ENCODE measurements at places on chromosomes 2 and 18.

- DNase-seq: no peak
- no peak overlapping the region for H3K27ac ChIP-seq
- no peak overlapping the region for H3K4me3 ChIP-seq
- no peaks in the 10 kb centered on the region for H3K36me3 ChIP-seq
- no peaks in the 10 kb centered on the region for H3K4me1 ChIP-seq
These were observed 277.3 kb upstream of the FN1 start for GRCh38 chr2:215712871-215713790.

DNA sequence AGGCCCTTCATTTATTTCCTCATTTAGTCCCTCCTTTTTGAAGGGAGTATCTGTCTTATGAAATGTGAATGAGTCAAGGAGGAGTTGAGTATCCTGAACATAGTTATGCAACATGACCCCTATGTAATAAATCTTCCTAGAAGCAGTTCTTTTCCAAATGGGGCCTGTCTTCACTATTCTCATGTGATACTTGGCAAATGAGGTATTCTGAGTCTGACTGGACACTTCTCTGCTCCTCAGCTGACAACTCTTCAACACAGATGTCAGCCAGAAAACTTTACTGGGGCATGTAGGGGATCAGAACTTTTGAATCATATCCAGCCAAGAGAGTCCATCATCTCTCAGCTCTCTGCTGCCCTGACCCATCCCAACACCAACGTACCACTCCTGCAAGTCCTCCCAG is 291.6 kb downstream of the ZNF385B start:
- DNase-seq: no peak
- H3K27ac ChIP-seq: no peak overlapping the region
- H3K4me3 ChIP-seq: no peak overlapping the region
- H3K36me3 ChIP-seq: no peaks in the 10 kb centered on the region
- H3K27me3 ChIP-seq: peaks cover under 1% of the 10 kb centered on the region
- H3K4me1 ChIP-seq: no peaks in the 10 kb centered on the region

DNA sequence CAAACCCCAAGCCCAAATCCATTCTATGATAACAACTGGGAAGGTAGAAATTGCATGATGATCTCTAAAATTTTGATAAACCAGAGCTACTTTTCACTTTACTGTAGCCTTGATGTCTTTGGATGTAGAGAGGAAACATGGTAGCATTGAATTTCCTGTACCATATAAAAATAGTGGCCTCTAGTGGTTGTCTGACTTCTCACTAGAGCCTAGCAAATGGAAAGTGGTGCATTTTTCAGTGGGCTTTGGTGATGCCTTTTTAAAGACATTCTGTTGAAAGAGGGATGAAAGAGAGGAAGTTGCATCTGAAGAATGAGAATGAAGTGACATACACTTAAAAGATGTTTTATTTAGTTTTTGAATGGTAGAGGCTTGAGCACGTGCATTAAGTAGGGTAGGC is 662.2 kb downstream of the XIRP2 start:
- H3K27me3 ChIP-seq: no peaks in the 10 kb centered on the region
- DNase-seq: no peak
- H3K4me1 ChIP-seq: no peaks in the 10 kb centered on the region
- H3K27ac ChIP-seq: no peak overlapping the region
- no peaks in the 10 kb centered on the region for H3K36me3 ChIP-seq

DNA sequence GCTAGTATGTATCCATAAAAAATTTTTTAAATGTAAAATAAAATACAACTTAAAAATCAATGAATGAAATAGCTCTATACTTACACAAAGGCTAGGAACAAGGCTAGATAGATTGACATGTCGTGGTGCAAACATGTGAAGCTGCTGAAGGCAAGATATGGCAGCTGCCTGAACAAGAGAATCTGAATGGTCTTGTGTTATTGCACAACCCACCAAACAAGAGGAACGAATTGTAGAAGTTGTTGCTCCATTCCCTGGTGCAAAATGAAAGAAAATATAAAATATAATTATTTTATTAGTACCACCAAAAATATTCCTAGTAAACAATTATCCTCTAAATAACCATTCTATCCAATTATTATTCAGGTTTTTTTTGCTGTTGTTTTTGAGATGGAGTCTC is 46.4 kb downstream of the HEATR5B start:
- no peak overlapping the region for H3K4me3 ChIP-seq
- no peak for DNase-seq
- no peak overlapping the region for H3K27ac ChIP-seq
- no peaks in the 10 kb centered on the region for H3K27me3 ChIP-seq

DNA sequence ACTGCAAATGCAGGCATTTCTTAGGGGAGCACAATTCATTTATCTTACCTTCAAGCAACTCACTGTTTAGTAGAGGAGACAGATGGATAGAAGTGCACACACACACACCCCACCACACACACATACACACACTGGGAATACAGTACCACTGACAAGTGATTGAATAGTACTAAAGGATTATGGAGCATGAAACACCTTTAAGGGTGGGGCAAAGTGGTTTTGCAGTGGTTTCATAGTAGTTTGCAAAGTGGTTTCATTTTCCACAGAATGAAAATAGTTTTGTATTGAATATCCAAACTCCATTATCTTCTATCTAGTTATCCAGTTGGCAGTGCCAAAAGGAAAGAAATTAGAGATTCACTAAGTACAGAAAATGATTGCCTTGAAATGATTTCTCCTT is 18.9 kb downstream of the KIF5C start:
- H3K27me3 ChIP-seq: peaks cover 8% of the 10 kb centered on the region
- H3K4me1 ChIP-seq: peaks cover 6% of the 10 kb centered on the region
- DNase-seq: no peak

DNA sequence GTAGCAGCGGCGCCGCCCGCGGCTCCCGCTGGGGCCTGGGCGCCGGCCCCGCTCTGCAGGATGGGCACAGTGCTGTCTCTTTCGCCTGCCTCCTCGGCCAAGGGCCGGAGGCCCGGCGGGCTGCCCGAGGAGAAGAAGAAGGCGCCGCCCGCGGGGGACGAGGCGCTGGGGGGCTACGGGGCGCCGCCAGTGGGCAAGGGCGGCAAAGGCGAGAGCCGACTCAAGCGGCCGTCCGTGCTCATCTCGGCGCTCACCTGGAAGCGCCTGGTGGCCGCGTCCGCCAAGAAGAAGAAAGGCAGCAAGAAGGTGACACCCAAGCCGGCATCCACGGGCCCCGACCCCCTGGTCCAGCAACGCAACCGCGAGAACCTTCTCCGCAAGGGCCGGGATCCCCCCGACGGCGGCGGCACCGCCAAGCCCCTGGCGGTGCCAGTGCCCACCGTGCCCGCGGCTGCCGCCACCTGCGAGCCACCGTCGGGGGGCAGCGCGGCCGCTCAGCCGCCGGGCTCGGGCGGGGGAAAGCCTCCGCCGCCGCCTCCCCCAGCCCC is 369 bp downstream of the CDK5R2 start:
- H3K27ac ChIP-seq: no peak overlapping the region
- H3K4me1 ChIP-seq: peaks cover 5% of the 10 kb centered on the region
- DNase-seq: no peak
- peaks cover 71% of the 10 kb centered on the region for H3K27me3 ChIP-seq

DNA sequence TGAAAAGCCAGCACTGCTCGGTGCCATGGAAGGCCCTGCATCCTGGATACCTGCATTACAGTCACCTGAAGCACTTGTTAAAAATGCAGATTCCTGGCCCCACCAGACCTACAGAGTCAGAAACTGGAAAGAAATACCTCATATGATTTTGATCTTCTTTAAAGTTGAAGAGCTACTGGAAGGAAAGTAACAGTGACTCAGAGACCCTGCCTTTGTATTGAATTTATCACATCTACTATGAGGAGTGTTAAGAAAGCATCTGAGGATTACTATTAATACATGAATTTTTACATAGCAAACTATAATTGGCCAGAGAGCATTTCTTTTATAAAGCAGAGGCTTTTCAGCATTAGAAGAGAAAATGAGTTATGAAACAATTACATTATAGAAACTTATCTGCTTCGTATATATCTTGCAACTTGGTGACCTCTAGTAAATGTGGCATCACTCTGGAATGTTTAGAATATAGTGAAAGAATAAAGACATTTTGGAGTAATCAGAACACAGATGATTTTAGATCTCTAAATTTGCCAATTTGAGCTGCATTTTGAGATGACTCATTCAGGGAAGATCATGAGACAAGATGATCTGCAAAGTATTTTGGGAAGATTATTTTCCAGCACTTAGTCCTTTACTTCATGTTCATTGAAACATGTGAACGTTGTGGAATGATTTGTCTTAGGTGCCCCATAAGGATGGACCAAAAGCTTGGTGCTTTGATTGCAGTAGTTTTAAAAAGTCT is 12.2 kb downstream of the PTPRM start:
- no peaks in the 10 kb centered on the region for H3K27me3 ChIP-seq
- no peaks in the 10 kb centered on the region for H3K4me1 ChIP-seq
- H3K27ac ChIP-seq: no peak overlapping the region
- no peak for DNase-seq
- no peak overlapping the region for H3K4me3 ChIP-seq

GRCh38 chr2:164504253-164504652 is 117.0 kb downstream of the GRB14 start:
- no peaks in the 10 kb centered on the region for H3K27me3 ChIP-seq
- no peak overlapping the region for H3K4me3 ChIP-seq
- no peaks in the 10 kb centered on the region for H3K4me1 ChIP-seq

DNA sequence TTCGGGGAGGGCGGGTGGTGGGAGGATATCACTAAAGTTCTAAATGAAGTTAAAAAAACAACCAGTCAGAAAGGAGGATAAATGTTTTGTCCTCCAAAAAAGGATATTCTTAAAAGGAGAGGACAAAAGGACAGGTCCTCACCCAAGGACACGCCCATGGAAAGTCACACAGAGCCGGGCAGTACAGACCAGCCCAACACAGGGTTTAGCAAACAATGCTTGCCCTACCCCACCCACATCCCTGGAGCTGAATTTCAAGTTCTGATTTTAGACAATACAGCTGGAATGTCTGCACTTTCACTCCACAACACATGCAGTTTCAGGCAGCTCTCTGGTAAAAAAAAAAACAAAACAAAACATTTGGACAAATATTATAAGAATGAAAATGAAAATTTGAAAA is 67.9 kb downstream of the SLC9A4 start:
- H3K4me1 ChIP-seq: no peaks in the 10 kb centered on the region
- H3K27ac ChIP-seq: no peak overlapping the region
- H3K36me3 ChIP-seq: no peaks in the 10 kb centered on the region
- H3K4me3 ChIP-seq: no peak overlapping the region

DNA sequence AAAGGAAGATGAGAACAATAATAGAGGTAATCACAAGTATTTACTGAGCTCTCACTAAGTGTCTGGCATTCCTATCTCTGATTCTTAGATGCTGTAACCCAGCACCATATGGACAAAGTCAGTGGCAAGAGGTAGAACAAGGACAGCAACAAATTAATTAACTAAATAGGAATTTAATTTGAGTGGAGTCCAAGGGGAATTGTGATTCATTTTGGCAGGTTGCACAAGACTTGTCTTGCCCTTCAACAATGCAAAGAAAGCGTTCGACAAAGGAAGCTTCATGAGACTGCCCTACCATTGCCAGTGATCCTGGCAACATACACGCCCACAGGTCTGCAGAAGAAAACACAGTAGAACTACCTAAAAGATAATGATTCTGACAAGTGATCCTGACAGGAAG is 221.6 kb downstream of the RBM43 start:
- peaks cover 3% of the 10 kb centered on the region for H3K27me3 ChIP-seq
- H3K4me1 ChIP-seq: no peaks in the 10 kb centered on the region
- no peak overlapping the region for H3K4me3 ChIP-seq
- no peak for DNase-seq
- H3K27ac ChIP-seq: no peak overlapping the region
- no peaks in the 10 kb centered on the region for H3K36me3 ChIP-seq

DNA sequence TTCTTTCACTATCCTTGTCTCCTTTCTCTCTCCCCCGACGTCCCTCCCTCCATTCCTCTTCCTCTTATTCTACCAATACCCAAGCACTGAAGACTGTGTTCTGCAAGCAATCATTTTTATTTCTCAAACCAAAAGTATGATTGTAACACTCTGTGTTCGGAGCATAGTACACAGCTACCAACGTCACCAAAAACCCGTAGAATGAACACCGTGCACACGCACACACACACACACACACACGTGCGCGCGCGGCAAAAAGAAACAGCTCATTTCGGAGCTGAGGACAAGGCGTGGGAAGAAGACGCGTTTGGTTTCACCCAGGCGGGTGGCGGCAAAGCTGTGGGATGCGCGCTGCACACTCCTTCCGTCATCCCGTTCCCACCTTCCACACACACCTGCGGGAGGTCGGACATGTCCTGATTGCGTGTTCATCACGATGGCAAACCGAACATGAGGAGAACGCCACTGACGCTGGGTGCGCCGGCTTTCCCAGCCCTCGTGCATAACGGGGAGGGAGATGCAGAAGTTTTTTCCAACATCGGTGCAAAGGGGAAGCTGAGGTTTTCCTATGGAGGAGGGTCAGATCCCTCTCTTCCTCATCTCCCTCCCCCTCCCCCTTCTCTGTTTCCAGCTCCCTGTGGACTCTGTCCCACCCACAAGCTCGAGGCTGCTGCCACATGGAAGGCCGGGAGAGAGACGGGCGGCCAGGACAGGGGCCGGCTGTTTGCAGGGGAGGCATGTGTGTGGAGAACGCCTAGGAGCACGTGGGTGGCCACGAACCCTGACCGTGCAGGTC is 20.4 kb downstream of the MBP start:
- H3K36me3 ChIP-seq: peaks cover 42% of the 10 kb centered on the region
- peaks cover 53% of the 10 kb centered on the region for H3K4me1 ChIP-seq
- DNase-seq: no peak

- H3K27ac ChIP-seq: no peak overlapping the region
- no peaks in the 10 kb centered on the region for H3K36me3 ChIP-seq
- no peak for DNase-seq
- H3K27me3 ChIP-seq: peaks cover 8% of the 10 kb centered on the region
- no peaks in the 10 kb centered on the region for H3K4me1 ChIP-seq
These were observed 64.9 kb downstream of the ZNF521 start for GRCh38 chr18:25287106-25287505.

GRCh38 chr2:211437396-211437795 is 881.0 kb downstream of the CPS1 start:
- H3K27ac ChIP-seq: no peak overlapping the region
- no peak overlapping the region for H3K4me3 ChIP-seq
- no peaks in the 10 kb centered on the region for H3K36me3 ChIP-seq
- H3K27me3 ChIP-seq: no peaks in the 10 kb centered on the region
- no peak for DNase-seq

GRCh38 chr2:150174971-150175421 is 312.5 kb downstream of the RND3 start:
- no peaks in the 10 kb centered on the region for H3K36me3 ChIP-seq
- no peaks in the 10 kb centered on the region for H3K4me1 ChIP-seq
- H3K27me3 ChIP-seq: no peaks in the 10 kb centered on the region
- no peak for DNase-seq

GRCh38 chr2:148674063-148675020 is 29.8 kb downstream of the EPC2 start:
- DNase-seq: no peak
- no peaks in the 10 kb centered on the region for H3K27me3 ChIP-seq
- no peak overlapping the region for H3K4me3 ChIP-seq
- H3K4me1 ChIP-seq: peaks cover 10% of the 10 kb centered on the region

DNA sequence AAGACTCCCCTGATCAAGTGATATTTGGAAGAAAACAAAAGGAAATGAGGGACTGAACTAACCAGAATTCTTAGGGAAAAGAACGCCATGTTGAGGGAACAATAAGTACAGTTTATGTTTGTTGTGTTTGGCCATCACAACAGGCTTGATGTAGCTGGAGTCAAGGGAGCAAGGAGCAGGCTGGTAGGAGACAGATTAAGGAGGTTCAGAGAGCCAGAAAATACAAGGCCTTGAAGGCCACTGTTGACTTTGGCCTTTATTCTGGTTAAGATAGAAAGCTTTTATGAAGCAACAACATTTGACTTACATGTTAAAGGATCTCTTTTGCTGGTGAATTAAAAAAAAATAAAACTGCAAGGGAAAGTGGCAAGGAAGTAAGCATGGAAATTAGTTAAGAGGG is 754.1 kb upstream of the SLC8A1 start:
- H3K27ac ChIP-seq: no peak overlapping the region
- H3K4me3 ChIP-seq: no peak overlapping the region
- no peak for DNase-seq
- H3K27me3 ChIP-seq: no peaks in the 10 kb centered on the region

Data from activated naive CD8-positive, alpha-beta T cell treated with anti-CD3 and anti-CD28 coated beads, Interleukin-2, amount 10 ng/mL, durations not matched to agents 7 days and 5 days (primary cell).